Airway epithelial cell (primary cell): ENCODE measurements at places on chromosomes 3 and 15. TPM values are rescaled to one million over a fixed set of nuclear protein-coding genes. Genes with fewer than 3 reads are reported as not detected.

Gene MKRN2
- 27.0 and 31.9 TPM in 2 replicates for total RNA-seq

Gene ZNF80
- not detected in 2 replicates for total RNA-seq

Gene CHRM5
- not detected in 2 replicates for total RNA-seq

Gene ARHGAP11A
- total RNA-seq = 14.6 and 19.1 TPM in 2 replicates

Gene ARID3B
- 3.2 and 8.3 TPM in 2 replicates for total RNA-seq
